ENCODE measurements at places on chromosomes 1 and 21. TPM values are rescaled to one million over a fixed set of nuclear protein-coding genes. Genes with fewer than 3 reads are reported as not detected.

Gene S100A12
- 3.5 TPM for total RNA-seq

Gene HMGCS2
- total RNA-seq: 149 TPM

Gene FAM151A
- total RNA-seq: 1.2 TPM

Gene DMBX1
- total RNA-seq: not detected

Gene OR2L2
- total RNA-seq: 0.05 TPM

Gene RGS13
- not detected for total RNA-seq

DNA sequence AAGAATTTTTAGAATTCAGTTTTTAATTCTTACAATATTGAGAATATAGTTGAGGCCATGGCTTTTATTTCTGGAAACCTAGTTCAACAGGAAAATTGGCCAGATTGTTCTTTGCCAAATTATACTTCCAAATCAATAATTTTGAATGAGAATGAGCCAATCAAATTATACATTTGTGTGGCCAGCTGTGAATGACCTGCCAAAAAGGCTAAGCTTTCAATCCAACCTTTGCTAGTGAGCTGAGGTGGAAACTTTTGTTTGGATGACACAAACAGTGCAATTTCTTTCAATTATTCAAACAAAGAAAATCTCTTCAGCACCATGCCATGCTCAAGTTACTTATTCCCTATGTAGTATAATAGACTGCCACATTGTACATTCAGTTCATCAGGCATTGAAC, 167.8 kb downstream of the PATJ start:
- DNase-seq: no peak

- peak; percentile 93 for DNase-seq
These were observed 28.5 kb upstream of the KCNA2 start for GRCh38 chr1:110634455-110635311.

DNA sequence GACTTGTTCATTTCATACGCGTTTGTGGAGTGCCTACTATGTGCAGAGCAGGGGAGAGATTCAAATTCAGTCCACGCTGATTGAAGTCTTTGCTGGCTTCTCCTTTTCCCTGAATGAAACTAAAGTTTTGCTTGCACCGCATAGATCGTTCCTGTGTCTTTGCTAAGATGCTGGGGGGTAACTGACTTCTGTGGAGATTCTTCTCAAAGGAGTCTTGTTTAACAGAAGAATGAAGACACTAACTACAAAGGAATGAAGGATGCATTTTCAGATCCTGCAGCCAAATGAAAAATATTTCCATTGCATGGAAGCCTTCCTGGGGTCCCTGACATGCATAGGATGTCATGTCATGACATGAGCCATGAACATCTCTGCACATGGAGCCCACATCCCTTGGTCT, 26.9 kb upstream of the H6PD start:
- no peak for DNase-seq

DNA sequence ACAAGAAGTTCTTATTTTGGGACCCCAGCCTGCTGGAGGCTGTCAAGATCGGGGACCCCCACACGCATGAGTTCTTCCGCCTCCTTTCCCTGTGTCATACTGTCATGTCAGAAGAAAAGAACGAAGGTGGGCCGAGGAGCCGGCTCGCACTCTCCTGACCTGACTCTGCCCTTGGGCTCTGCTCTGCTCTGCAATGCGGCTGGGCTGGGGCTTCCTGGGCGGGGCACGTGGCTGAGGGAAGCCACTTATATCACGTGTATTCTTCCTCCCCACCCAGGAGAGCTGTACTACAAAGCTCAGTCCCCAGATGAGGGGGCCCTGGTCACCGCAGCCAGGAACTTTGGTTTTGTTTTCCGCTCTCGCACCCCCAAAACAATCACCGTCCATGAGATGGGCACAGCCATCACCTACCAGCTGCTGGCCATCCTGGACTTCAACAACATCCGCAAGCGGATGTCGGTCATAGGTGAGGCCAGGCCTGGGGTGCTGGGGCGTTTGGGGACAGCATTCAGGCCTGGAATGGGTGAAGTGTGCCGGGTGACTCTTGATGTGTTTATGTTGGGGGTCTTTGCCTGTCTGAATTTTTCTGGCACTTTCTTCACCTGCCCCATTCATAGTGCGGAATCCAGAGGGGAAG, 17.6 kb downstream of the ATP8B2 start:
- peak; percentile 57 for DNase-seq

GRCh38 chr1:63798284-63798683, 24.5 kb downstream of the ROR1 start:
- no peak for DNase-seq

DNA sequence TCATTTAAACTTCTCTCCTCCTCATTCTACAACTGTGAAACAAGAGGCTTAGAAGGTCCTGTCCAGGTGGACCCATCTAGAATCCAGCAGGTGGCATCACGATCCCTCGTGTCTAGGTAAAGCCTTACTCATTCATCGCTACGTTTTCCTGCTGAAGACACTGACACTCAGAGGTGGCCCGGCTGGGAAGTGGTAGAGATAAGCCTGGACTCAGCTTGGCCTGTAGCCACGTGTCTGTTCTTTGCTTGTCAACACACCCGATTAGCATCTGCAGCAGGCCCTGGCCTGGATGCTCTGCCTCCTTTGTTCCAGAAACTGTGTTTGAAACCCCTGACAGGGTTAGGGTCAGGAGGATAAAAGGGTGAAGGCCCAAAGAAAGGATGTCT, 43.4 kb downstream of the PARP1 start:
- DNase-seq: peak; percentile 75

DNA sequence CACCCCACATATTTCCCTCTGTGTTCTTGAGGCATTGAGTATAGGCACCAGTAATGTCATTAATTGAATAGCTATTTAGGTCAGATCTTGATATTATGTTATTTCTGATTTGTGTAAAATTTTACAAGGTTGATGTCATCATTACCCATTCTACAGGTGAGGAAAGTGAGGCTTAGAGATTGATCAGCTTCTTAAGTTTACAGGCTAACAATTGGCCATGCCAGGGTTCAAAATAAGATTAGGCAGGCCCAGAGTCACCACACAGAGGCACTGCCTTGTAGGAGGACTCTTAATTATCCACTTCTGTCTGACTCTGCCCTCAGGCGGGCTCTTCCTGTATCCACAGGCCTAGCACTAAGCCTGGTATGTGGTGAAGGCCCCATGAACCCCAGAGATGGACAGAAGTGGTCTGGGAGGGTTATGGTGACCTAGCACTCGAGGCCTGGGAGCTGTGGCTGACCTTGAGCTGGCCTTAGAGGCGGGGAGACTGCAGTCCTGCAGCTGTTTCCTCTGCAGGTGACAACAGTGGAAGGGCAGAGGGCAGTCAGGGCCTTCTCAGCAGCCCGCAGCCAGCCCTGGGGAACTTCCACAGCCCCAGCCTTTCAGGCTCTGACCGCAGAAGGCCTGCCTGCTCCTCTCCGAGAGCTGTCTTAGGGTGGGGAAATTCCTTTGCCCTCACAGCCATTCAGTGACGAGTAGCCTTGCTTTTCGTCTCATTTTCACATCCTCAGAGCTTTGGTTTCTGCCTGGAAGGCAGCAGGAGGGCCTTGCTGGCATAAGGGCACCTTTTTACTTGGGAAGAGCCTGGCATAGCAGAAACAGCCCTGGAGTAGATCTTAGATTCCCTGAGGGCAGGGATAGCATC, 12.2 kb downstream of the ZDHHC18 start:
- DNase-seq: no peak

DNA sequence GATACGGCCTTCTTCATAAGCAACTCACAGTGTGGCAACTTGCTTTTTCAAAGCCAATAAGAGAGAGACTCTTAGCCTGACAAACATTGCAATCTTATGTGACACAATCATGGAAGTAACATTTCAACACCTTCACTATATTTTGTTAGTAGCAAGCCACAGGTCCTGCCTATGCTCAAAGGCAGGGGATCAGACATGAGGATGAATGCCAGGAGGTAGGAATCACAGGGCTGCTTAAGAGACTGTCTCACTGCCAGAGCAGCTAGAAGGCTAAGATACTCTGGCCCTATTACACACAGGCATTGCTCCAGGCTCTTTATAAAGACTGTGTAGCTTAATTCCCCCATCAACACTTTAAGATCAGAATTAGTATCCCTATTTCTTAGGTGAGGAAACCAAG, 236.2 kb upstream of the KAZN start:
- DNase-seq: no peak

GRCh38 chr1:243528459-243529121, 272.7 kb downstream of the SDCCAG8 start:
- DNase-seq: no peak

GRCh38 chr1:34371829-34372532, 195.3 kb downstream of the C1orf94 start:
- no peak for DNase-seq

GRCh38 chr21:38822778-38823238, 17.1 kb downstream of the ETS2 start:
- no peak for DNase-seq

Data from left ventricle myocardium superior (tissue), 1 donor.